T-helper 2 cell (primary cell): ENCODE measurements at places on chromosomes 7 and 10.

- DNase-seq: no peak
These were observed 105.8 kb downstream of the ZWINT start for GRCh38 chr10:56255298-56255697.

DNA sequence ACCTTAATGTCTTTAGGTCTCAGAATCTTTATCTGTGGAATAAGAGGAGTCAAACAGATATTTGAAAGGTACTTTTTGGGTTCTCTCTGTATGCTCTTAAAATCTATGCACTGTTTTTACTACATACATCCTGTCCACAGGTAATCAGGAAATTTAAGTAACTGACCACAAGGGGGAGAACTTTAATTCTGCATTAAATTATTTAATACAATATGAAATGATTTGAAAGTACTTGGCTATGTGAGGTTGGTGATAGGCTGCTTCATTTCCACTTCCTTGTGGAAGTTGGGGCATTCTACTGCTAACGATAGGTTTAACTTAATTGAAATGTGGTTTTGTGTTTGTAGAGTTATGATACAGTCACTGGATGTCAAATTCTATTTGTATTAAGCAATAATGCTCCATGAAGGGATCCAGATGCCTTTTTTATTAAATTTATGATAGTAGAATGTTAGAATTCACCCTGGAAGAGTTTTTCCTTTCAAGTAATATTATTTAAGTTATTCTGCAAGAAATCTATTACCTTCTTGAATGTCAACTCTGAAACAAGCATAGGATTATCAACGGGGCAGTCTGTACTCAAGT is 6.0 kb downstream of the TEX47 start:
- no peak for DNase-seq

DNA sequence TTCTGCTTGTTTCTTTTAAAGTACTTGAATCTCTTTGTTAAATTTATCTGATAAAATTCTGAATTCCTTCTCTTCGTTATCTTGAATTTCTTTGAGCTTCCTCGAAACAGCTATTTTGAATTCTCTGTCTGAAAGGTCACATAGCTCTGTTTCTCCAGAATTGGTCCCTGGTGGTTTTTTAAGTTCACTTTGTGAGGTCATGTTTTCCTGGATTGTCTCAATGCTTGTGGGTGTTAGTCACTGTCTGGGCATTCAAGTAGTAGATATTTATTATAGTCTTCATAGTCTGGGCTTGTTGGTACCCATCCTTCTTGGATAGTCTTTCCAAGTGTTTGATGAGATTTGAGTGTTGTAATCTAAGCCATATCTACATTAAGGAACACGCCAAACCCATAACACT is 1060.6 kb downstream of the LRMDA start:
- no peak for DNase-seq

DNA sequence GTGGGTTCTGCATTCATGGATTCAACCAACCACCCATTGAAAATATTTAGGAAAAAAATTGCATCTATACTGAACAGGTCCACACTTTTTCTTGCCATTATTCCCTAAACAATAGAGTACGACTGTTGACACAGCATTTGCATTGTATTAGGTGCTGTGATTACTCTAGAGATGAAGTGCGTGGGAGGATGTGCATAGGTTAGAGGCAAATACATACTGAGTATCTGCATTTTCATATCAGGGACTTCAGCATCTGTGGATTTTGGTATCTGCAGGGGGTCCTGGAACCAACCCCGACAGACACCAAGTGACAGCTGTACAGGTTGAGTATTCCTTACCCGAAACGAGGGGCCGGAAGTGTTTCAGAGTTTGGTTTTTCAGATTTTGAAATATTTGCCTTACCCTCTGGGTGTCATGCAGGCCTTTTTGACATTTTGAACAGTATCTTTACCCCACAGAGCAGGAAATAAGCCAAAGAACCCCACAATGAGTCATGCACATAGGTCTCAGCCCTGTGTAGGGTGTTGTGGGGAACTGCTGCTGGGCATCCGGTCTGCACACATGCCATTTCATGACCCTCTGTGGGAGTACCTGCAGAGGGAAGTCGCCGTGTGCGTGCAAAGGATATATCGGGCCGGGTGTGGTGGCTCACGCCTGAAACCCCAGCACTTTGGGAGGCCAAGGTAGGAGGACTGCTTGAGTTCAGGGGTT is 14.5 kb downstream of the NUDT5 start:
- DNase-seq: peak; percentile 98

- no peak for DNase-seq
These were observed 4.1 kb downstream of the JCAD start for GRCh38 chr10:30055226-30055662.

DNA sequence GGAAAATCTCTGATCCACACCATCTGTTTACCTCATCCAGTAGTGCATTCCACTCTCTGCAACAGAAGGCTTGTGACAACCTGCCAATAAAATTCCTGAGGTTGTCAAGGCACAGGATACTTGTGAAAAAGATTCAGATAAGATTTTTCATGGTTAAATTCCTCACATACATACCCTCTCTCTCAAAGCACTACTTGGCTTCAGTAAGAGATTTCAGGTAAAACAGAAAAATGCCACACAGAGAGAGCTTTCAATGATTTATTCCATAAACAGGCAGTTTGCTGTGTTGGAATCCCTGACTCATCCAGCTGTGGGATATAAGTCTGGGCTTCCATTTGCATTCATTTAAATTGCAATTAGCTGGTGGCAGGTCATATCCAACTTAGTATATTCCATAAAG is 99.7 kb upstream of the CAV2 start:
- DNase-seq: no peak

DNA sequence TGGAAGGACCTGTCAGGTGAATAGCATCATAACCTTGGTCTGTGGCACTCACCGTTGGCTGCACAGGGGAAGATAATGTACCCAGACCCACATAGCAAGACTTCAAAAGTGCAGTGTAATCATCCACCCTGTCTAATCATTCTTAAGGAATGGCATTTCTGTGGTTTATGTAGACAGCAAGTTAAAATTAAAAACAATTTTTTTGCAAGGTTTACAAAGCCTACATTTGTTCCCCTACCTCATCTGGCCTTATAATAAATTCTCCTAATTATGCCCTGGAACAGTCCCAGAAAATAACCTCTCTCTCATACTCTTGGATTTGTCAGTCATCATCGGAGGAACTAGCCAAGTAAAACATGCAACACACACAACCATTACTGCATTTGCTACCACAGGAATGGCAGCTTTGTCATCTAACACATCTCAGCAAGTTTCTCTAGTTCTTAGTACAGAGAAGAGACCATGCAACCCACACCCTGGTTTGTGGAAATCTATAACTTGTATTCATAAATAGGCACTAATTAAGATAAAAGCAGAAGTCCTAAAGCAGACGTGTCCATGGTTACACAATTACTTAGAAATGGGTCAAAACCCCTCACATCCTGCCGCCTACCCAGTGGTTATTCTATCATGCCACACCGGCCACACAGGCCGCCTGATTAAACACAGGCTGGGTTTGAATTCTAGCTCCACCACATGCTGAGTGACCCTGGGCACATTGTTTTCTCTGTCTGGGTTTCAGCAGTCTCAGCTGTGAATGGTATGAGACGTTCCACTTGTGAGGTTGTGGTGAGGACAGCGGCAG is 19.1 kb downstream of the ABLIM1 start:
- no peak for DNase-seq

GRCh38 chr10:6047847-6048246 is 14.3 kb downstream of the IL2RA start:
- no peak for DNase-seq

GRCh38 chr7:132351954-132352499 is 224.2 kb downstream of the PLXNA4 start:
- DNase-seq: no peak

GRCh38 chr10:69182005-69182404 is 2.0 kb downstream of the SUPV3L1 start:
- DNase-seq: no peak

DNA sequence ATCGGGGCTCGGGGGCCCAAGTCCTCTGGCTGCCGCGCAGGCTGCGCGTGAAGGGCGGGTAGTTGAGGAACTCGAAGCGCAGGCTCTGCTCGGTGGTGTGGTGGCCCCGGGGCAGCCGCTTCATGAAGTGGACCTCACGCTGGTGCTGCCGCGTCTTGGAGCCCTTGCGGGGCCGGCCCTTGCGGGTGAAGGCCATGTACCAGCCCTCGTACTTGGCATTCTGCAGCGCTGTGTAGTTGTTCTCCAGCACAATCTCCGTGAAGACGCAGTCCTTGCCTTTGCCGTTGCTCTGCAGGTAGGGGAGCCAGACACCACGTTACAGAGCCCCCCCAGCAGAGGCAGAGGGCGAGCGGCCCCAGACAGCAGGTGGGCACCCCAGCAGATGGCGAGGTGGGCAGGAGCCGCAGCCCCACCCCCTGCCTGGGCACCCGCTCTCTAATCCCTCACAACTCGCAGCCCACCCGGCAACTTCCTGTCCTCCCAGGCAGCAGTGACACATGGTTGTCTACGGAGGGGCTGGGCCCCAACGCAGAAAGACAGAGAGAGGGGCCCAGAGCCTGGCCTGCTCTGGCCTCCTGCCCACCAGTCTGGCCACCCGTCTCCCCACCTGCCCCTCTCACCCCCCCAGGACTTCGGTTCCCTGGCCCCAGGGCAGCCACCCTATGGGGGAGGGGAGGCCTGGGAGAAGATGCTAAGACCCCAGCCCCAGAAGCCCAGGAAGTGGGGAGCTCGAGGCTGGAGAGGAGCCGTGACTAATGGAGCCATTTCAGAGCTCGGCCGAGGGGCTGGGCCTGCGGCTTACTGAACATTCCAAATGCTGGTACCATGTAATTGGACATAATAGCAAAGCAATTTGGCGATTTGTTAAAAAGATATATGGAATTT is 5.3 kb downstream of the FGF8 start:
- no peak for DNase-seq

DNA sequence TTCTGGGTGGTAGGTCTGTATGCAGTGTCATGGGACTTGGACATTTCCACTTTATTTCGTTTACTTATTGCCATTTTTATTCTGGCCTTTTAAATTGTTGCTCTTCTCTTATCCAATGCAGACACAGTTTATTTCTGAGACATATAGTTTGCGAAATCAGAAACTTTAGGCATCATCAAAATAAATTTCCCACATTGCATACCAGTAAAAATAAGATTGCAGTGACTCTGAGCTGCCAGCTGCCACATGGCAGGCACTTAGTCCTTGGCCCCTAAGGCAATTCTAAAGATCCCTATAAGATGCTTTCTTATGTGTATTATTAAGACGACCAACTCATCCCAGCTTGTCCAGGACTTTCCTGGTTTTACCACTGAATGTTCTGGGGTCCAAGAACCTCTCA is 81.8 kb upstream of the ANKRD1 start:
- DNase-seq: no peak

DNA sequence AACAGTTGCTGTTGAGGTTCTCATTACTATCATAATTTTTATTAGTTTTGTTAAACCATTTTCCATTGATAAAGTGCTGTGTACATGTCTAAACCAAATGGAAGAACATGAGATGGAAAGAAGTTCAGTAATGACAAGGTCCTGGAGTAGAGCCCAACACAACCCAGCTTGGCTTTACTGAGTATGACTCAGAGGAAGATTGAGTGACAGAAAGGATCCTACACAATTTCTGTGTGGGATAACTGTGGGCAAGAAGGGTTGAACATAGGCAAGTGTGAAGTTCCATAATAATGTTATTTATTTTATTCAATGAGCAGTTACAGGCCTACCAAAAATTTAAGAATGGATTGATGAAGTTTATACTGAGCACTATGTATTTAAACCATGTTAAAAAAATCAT is 15.9 kb downstream of the PRKG1 start:
- no peak for DNase-seq

GRCh38 chr10:133460208-133460769 is 6.5 kb downstream of the SCART1 start:
- DNase-seq: no peak

DNA sequence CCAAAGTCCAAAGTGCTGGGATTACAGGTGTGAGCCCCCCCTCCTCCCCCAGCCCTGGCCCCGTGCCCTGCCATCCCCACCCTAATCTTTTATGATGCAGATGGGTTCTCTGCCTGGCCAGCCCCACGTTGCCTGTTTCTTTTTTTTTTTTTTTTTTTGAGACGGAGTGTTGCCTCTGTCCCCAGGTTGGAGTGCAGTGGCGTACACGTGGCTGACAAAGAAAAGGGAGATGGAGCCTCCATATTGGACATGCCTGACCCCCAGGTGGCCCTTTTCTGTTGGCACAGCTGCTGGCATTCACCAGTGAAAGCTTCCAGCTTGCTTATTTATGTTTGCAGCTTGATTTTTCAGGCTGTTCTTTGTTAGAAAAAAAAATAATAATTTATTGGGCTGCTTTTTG is 235.3 kb downstream of the CCDC3 start:
- no peak for DNase-seq

DNA sequence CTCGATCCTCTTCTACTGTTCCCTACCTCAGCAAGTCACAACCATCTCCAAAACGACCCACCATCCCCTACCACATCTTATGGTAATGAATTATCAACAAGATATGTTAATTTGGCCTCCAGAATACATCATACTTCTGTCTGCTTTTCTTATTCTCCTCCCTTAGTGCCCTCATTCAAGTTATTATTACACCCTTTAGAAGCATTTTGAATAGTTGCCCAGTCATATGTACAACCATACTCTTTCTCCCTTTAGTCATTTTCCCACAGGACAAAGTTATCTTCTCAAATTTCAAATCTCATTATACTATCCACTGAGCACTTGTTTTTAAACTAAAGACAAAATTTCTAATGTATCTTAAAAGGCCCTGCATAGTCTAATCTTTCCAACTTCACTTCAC is 71.0 kb downstream of the GNAT3 start:
- no peak for DNase-seq

GRCh38 chr7:135728136-135728669 is at the start of gene SLC13A4:
SLC13A4 (minus strand) TSS chr7:135728186; CDS start chr7:135727496, 690 bp downstream.
- DNase-seq: no peak

GRCh38 chr10:129511086-129511485 is 44.0 kb downstream of the MGMT start:
- no peak for DNase-seq

GRCh38 chr7:129452589-129453231 is 18.5 kb downstream of the STRIP2 start:
- DNase-seq: no peak

- no peak for DNase-seq
These were observed at the start of gene LRRN3 for GRCh38 chr7:111090846-111091245. LRRN3 (plus strand) TSS chr7:111091127; CDS start chr7:111122773, 31,646 bp downstream.

GRCh38 chr7:49038821-49039358 is 114.5 kb downstream of the CDC14C start:
- DNase-seq: no peak

GRCh38 chr10:64033711-64034110 is 512.5 kb downstream of the REEP3 start:
- no peak for DNase-seq

- DNase-seq: no peak
These were observed 270.3 kb upstream of the SORCS1 start for GRCh38 chr10:107434854-107435253.

GRCh38 chr10:132708936-132709335 is 77.0 kb downstream of the NKX6-2 start:
- DNase-seq: no peak

- DNase-seq: no peak
These were observed 24.7 kb downstream of the VIPR2 start for GRCh38 chr7:159119851-159120539.
